HFFc6 (cell line): ENCODE measurements at places on chromosomes 2 and 18.

DNA sequence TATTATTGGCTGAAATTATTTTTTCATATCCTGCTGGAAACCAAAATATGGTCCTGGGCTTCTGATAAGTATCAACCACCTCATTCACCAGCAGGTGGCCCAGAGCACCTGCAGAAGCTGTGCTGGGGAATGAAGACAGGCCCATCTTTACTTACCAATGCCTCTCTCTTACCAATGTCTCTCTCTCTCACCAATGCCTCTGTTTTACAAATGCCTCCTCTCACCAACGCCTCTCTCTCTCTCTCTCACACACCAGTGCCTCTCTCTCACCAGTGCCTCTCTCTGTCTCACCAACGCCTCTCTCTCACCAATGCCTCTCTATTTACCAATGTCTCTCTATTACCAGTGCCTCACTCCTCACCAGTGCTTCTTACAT, 2.3 kb upstream of the MAL start:
- H3K4me3 ChIP-seq, result no peak overlapping the region
- peaks cover 68% of the 10 kb centered on the region for H3K27me3 ChIP-seq
- DNase-seq, result no peak
- H3K4me1 ChIP-seq, result no peaks in the 10 kb centered on the region

DNA sequence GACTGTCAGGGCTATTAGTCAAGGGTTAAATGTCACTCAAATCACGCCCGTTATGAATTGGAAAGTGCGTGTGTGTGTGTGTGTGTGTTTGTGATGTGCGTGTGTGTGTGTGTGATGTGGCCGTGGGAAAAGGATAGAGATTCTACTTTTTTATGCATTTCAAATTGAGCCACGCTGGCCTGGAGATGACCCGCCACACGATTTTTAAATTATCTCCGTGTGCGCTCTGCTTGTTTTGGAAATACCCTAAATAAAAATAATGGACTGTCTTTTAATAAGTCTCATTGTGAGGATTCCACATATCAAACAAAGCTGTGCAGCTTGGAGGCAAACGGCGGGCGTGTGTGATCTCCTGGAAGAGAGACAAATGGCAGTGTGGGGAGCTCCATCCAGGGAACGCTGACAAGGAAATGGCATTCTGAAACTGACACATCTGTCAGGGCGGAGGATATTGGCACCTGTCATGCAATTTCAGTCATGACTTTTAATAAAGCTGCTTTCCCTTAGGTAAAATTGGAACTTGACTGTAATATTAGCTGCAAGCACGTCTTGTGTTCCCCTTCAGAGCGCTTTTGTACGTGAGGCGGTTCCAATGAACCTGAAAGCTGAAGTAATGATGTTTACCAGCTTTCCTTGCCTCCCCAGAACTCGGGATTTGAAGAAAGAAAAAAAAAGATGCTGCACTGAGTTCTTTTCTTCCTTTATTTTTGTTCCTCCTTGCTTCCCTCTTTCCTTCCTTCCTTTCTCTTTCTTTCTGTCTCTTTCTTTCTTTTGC, 381.8 kb upstream of the SMIM21 start:
- DNase-seq, result no peak
- no peak overlapping the region for H3K27ac ChIP-seq
- no peaks in the 10 kb centered on the region for H3K36me3 ChIP-seq

DNA sequence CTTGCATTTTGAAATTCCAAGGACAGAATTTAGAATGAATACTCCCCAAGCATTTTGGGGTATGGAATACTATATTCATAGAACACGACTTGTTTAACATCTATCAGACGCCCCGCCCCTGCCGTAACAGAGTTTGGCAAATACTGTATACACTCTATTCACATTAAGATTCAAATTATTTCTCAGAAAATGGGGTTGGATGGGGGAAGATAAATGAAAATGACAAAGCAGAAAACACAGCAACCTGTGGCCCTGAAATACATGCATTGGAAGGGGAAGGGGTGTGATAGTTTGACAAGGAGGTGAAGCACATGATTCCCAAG, 634.6 kb upstream of the SLC39A10 start:
- no peak for DNase-seq
- no peaks in the 10 kb centered on the region for H3K36me3 ChIP-seq
- no peaks in the 10 kb centered on the region for H3K4me1 ChIP-seq
- H3K4me3 ChIP-seq, result no peak overlapping the region
- H3K27ac ChIP-seq, result no peak overlapping the region

DNA sequence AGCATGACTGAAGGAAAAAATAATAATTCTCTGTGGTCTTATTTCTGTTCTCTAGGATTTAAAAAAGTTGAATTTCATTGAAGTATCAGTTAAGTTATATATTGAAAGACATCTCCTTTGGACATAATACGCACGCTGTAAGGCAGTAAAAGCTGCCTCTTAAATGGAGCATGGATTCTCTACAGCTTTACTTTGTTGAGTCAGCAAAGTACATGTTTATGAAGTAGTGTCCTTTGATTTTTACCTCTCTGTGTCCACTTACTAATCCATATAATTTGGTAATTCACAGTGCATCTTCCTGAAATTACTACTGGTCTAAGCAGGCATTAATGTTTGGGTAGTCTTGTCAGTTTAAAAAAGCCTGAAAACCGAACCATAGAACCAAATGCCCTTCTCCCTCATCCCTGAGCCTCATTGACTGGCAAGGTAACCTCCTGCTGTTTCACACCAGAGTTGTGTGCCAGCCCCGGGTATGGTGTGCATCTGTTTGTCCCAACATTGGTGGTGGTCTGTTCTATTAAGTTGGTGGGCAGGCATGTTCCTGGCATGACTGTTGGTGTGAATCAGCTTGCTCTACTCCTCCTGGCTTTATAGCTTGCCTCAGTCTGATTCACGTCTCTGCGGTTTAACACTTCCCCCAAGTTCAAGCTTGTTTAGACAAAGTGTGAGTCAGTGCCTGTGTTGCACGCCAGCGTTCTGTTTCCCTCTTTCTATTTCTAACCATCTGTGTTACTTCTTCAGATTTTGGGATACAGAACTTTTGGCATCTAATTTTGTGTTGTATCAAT, 71.0 kb upstream of the ITM2C start:
- H3K27me3 ChIP-seq, result peaks cover 2% of the 10 kb centered on the region; the same call in 1 of the 2 replicates
- H3K4me3 ChIP-seq, result peak overlapping the region; percentile 80
- H3K36me3 ChIP-seq, result peaks cover 59% of the 10 kb centered on the region
- DNase-seq, result peak; percentile 99
- H3K27ac ChIP-seq, result peak overlapping the region; percentile 99

- no peak overlapping the region for H3K27ac ChIP-seq
- H3K36me3 ChIP-seq, result peaks cover 4% of the 10 kb centered on the region; the same call in 1 of the 2 replicates
- no peak overlapping the region for H3K4me3 ChIP-seq
- peaks cover 39% of the 10 kb centered on the region for H3K4me1 ChIP-seq
- H3K27me3 ChIP-seq, result peaks cover 2% of the 10 kb centered on the region; the same call in 1 of the 2 replicates
Measured at GRCh38 chr2:233433794-233434193, 79.5 kb downstream of the DGKD start.

DNA sequence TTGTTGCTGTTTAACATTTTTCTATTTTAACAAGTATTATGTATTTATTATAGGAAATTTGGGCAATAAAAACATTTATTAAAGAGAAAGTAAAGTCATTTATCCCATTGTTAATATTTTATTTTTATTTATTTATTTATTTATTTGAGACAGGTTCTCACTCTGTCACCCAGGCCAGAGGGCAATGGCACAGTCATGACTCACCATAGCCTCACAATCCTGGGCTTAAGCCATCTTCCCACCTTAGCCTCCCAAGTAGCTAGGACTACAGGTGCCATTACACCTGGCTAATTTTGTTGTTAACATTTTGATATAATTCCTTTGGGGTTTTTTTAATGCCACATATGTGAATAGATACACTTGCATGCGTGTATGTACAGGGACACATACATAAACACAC, 165.9 kb upstream of the STON1 start:
- H3K4me3 ChIP-seq, result no peak overlapping the region
- no peak overlapping the region for H3K27ac ChIP-seq
- no peaks in the 10 kb centered on the region for H3K4me1 ChIP-seq
- H3K27me3 ChIP-seq, result no peaks in the 10 kb centered on the region

DNA sequence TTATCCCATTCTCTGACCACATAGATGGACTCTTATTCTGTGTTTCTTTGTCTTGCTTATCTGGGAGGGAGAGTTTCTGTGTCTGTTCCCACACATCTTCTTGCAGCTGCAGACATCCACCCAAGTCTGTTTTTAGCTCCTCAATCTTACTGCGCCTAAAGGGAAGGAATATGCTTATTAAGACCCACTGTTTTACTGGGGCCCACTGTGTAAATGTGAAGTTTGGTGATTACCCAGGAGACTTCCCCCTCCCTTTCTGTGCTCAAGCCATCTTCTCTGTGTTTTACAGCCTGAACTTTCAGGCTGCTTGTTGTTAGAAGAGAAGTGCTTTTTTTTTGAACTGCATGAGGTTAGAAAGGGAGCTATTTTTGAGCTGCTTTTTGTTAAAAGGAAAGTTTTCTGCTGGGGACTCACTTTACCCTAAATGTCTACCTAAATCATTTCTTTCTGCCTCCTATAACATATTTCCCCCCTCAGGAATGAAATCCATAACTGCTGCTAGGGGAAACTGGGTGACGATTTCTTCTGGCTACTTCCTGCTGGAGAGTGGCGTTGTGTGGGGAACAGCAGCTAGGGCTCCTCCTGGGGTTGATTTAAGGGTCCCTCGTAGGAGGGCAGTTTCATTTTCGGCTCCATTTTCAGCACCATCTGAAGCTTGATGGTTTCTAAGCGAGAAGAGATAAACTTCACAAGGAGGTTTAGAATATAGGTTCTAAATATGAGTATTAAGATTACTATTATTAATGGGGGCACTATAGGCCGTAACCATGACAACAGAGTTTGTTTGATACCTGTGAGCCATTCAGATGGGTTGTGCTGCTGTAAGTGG, 39.5 kb upstream of the GMCL1 start:
- peak overlapping the region; percentile 80 for H3K4me3 ChIP-seq
- no peaks in the 10 kb centered on the region; the same call in 1 of the 2 replicates for H3K27me3 ChIP-seq

- no peak for DNase-seq
- peaks cover 7% of the 10 kb centered on the region for H3K27me3 ChIP-seq
- H3K36me3 ChIP-seq, result no peaks in the 10 kb centered on the region; the same call in 1 of the 2 replicates
- H3K27ac ChIP-seq, result no peak overlapping the region
- peaks cover 19% of the 10 kb centered on the region; the same call in 1 of the 2 replicates for H3K4me1 ChIP-seq
- H3K4me3 ChIP-seq, result no peak overlapping the region
Measured at GRCh38 chr2:158313734-158314133, 142.8 kb downstream of the CCDC148 start.

GRCh38 chr2:160287476-160287875, 87.4 kb upstream of the ITGB6 start:
- peaks cover 2% of the 10 kb centered on the region for H3K27me3 ChIP-seq
- H3K27ac ChIP-seq, result peak overlapping the region; percentile 25; the same call in 1 of the 2 replicates
- H3K36me3 ChIP-seq, result peaks cover 75% of the 10 kb centered on the region
- DNase-seq, result no peak
- peaks cover 56% of the 10 kb centered on the region for H3K4me1 ChIP-seq

- peak overlapping the region; percentile 73; the same call in 1 of the 2 replicates for H3K27ac ChIP-seq
- peaks cover 8% of the 10 kb centered on the region for H3K36me3 ChIP-seq
- no peak overlapping the region for H3K4me3 ChIP-seq
- H3K4me1 ChIP-seq, result peaks cover 49% of the 10 kb centered on the region
Measured at GRCh38 chr18:23723121-23723520, 33.9 kb downstream of the LAMA3 start.

GRCh38 chr2:65159261-65159660, 29.4 kb upstream of the RAB1A start:
- no peaks in the 10 kb centered on the region for H3K36me3 ChIP-seq
- H3K4me1 ChIP-seq, result peaks cover 23% of the 10 kb centered on the region
- DNase-seq, result no peak
- no peak overlapping the region for H3K4me3 ChIP-seq
- peaks cover 16% of the 10 kb centered on the region for H3K27me3 ChIP-seq

GRCh38 chr18:46013484-46014189, 46.5 kb upstream of the EPG5 start:
- peaks cover 2% of the 10 kb centered on the region; the same call in 1 of the 2 replicates for H3K27me3 ChIP-seq
- no peaks in the 10 kb centered on the region; the same call in 1 of the 2 replicates for H3K36me3 ChIP-seq
- no peak overlapping the region for H3K27ac ChIP-seq
- H3K4me1 ChIP-seq, result no peaks in the 10 kb centered on the region
- no peak for DNase-seq
- no peak overlapping the region for H3K4me3 ChIP-seq

DNA sequence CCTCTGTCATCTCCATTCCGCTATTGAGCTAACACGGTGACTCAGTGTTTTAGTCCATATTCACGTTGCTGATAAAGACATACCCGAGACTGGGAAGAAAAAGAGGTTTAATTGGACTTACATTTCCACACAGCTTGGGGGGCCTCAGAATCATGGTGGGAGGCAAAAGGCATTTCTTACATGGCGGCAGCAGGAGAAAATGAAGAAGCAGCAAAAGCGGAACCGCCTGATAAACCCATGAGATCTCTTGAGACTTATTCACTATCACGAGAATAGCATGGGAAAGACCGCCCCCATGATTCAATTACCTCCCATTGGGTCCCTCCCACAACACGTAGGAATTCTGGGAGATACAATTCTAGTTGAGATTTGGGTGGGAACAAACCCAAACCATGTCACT, 22.6 kb upstream of the CXXC1 start:
- peaks cover 5% of the 10 kb centered on the region for H3K27me3 ChIP-seq
- H3K36me3 ChIP-seq, result no peaks in the 10 kb centered on the region
- H3K4me3 ChIP-seq, result no peak overlapping the region
- DNase-seq, result no peak
- no peak overlapping the region for H3K27ac ChIP-seq

DNA sequence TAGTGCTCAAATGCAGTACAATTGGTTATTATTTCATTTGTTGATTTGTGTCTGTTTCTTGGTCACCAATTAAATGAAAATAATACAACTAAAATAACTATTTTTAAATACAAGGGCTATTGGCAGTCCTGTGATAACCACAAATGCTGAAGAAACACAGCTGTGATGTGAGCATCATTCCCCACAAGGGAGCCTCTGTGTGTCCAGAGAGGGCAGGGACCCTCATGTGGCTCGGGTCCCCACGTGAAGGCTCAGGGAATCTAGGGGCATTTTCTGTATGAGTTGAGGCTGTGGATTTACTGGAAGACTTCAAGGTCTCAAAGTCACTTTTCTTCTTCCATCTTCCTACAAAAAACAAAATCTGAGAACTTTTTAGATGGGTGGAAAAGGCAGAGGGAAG, 316.1 kb upstream of the RAB12 start:
- no peaks in the 10 kb centered on the region for H3K4me1 ChIP-seq
- H3K4me3 ChIP-seq, result no peak overlapping the region
- no peaks in the 10 kb centered on the region; the same call in 1 of the 2 replicates for H3K36me3 ChIP-seq
- no peak overlapping the region for H3K27ac ChIP-seq

- peak; percentile 69 for DNase-seq
- H3K27ac ChIP-seq, result peak overlapping the region; percentile 95
- peak overlapping the region; percentile 77 for H3K4me3 ChIP-seq
- peaks cover 8% of the 10 kb centered on the region; the same call in 1 of the 2 replicates for H3K36me3 ChIP-seq
Measured at GRCh38 chr18:58364876-58365528, 263.9 kb downstream of the ALPK2 start.

DNA sequence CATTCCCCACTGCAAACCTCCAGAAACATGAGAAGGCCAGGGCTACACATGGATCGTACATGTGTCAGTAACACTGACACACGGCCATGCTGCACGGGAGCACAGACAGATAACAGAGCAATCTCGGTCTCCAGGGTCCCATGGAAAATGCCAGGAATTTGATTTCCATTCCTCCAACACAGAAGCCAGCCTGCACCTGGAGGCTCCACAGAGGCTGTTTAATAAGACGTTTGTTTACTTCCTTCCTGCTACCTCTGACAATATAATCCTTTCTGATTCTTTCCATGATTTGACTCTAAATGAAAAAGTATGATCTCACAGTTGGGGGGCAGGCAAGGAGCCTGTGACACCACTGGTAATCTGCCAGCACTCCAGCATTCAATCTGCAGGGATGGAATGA, 210.9 kb upstream of the DDX18 start:
- H3K36me3 ChIP-seq, result no peaks in the 10 kb centered on the region; the same call in 1 of the 2 replicates
- H3K27me3 ChIP-seq, result no peaks in the 10 kb centered on the region
- H3K27ac ChIP-seq, result no peak overlapping the region
- no peaks in the 10 kb centered on the region for H3K4me1 ChIP-seq
- no peak overlapping the region for H3K4me3 ChIP-seq

- H3K4me1 ChIP-seq, result peaks cover 9% of the 10 kb centered on the region
- H3K4me3 ChIP-seq, result no peak overlapping the region
- no peak for DNase-seq
- peaks cover 7% of the 10 kb centered on the region for H3K27me3 ChIP-seq
Measured at GRCh38 chr2:195652911-195653310, 4.1 kb upstream of the SLC39A10 start.
